Activated naive CD4-positive, alpha-beta T cell treated with anti-CD3 and anti-CD28 coated beads, Interleukin-2, amount 10 ng/mL, durations not matched to agents 7 days and 5 days (primary cell): ENCODE measurements at places on chromosomes 7 and 10.

- DNase-seq, result no peak
These were observed 545.9 kb downstream of the SORCS1 start for GRCh38 chr10:106618646-106619045.

- DNase-seq, result no peak
These were observed 42.9 kb downstream of the IDE start for GRCh38 chr10:92530891-92531535.

DNA sequence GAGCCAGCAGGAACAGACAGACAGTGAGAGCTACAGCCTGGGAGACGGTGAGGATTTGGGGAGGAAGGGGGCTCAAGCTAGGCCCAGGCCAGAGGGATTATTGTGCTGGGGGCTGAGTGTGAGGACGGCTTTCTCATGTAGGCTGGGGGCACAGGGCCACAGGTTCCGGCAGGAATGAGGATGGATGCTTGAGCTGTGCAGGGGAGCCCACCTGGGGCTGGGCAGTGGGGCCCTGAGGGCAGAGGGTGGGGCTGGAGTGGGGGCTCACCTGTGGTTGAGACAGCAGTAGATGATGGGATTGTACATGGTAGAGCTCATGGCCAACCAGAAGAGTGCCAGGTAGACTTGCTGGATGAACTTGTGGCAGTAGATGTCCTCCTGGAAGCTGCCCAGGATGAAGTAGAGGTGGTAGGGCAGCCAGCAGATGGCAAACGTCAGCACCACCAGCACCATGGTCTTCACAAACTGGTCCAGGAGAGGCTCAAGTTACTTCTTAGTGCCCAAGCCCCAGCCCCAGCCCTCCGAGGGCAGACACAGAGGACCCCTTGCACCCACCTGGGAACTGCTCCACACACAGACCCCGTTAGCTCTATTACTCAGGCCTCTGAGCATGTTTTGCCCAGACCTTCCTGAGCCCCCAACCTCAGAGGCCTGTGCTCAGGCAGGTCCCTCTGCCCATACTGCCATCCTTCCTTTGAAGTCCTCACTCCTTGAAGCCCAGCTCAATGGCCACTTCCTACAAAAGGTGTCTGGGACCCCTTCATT lies 9.7 kb downstream of the TACR2 start:
- DNase-seq, result no peak

DNA sequence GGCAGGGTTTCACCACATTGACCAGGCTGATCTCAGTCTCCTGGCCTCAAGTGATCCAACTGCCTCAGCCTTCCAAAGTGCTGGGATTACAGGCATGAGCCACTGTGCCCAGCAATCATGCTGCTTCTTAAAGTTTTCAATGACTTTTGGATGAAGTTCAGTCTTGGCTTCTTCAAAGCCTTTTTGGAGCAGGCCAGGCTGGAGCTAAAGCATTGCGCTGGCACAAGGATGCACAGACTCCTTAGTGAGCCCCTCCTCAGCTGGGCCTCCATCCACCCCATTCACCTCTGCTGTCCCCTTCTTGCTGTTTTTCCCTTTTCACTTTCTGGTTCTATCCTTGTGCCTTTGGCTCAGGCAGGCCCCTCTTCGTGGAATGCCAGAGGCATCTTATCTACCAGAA lies 638.6 kb downstream of the TYW1 start:
- no peak for DNase-seq

DNA sequence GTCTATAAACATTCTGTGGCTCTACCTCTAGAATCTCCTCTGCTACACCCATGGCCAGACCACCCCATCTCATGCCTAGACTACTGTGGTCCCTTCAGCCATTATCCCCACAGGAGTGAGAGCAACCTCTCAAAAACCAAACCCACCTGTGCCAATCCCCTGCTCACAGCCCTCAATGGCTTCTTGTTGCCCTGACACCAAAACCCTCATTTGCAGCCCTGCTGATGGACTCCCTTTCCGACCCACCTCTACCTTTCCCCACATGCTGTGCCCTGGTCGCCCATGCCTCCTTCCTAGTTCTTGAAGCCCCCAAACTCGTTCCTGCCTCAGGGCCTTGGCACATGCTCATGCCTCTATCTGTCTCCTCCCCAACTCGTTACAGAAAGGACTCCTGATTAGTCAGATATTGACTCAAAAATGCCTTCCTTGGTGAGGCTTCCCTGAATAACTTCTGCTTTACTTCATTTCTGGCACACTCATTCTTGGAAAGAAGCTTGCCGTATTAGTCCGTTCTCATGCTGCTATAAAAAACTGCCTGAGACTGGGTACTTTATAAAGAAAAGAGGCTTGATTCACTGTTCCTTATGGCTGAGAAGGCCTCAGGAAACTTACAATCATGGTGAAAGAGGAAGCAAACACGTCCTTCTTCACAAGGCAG lies 104.2 kb downstream of the TEX36 start:
- DNase-seq, result no peak

DNA sequence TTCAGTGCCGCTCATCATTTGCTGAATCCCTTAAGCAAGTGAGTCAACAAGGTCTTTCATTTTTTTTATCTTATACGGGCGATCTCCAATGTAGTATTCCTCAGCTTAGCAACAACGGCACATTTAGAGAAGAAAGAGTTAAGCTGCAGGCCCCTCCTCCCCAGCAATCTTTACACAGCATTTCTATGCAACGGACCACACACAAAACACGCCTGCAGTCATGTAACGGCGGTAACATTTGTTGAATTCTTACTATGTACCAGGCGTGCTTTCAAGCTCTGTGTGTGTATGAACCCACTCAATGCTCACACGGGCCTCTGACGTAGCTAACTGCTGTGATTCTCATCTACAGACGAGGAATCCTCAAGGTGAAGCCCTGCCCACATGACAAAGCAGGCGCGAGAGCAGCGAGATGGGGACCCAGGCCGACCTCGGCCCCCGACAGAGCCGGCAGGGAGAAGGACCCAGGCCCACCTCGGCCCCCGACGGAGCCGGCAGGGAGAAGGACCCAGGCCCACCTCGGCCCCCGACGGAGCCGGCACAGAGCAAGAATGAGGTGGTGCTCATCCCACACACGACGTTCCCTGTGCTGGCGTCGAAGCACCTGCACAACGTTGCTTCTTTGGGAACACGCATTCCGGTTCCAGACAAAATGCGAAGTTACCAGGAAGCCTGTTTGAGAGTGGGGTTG lies 240.7 kb downstream of the ZMYND11 start:
- DNase-seq, result no peak

DNA sequence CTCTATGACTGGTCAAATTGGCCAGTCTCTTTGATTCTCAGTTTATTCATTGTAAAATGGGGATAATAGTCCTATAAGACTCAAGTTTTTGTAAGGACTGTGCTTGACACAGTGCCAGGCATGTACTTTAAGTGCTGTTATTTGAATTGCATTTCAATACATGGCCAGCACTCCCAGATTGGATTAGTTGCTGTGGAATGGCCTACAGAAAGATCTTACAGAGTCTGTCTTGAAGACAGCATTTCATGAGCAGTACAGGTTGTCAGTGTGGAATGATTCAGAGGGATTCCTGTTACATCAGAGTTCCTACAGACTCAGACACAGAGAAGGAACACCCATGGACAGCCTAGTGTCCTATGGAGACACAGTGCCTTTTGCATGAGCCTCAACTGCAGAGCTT lies 238.1 kb upstream of the BMPER start:
- no peak for DNase-seq

- DNase-seq, result no peak
These were observed 28.6 kb downstream of the SEC61A2 start for GRCh38 chr10:12158111-12158510.

GRCh38 chr7:12557282-12557681 lies 13.2 kb upstream of the SCIN start:
- DNase-seq, result no peak

DNA sequence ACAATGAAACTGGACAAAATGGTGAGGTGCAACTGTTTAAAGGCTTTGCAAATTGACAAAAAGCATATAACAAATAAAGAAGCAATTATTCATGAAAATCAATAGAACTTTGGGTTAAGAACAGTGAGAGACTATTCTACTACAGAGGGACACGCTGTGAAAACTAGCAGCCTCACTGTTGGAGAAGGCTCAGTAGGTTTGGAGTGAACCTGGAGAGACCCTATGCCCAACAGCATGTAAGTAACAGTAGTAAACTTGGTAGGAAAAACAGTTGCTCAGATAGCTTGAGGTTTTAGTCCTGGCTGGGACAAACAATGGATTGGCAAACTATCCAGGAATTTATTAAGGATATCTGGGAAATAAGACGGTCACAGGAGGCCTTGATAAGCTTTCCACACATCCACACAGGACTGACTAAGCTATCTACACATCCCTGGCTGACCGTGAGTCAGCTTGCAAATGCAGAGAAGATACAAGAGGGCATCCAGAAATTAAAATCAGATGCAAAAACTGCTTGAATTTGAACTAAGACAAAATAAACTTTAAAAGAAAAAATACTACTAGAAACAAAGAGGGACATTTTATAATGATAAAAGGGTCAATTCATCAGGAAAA lies 15.9 kb downstream of the FAM149B1 start:
- no peak for DNase-seq

DNA sequence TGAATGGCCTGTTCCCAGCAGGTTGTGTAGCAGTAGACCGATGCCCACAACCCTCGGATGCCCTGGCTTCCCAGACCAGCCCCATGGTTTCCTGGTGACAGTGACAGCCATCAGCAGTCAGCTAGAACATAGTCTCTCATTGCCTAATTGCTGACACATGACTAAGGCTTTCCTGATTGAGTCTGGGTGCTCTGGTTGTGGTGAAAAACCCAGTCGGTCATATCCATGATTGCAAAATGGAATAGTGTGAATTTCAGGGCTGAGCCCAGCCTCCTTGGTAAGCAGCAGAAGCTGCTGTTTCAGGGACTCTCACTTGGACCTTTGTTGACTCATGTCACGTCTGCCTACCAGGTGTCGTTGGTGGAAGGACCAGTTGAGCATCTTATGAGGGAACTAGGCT lies 36.6 kb downstream of the POR start:
- no peak for DNase-seq

DNA sequence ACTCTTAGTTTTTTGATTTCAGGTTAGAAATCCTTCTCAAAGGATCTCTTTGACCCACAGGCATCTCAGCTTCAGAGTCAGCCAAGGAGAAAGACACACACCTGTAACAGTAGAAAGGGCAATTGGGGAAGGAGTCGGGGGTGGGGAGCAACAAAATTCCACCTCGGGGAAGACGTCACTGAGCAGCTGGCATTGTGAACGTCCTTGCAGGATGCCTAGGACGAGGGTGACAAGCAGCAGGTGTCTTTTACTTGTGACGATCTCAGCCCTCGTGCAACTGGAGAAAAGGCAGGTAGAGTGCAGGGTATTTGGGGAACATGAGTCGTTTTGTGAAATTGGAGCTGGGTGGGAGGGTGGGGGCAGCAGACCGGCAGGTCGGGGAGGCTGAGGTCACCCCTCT lies 627.0 kb downstream of the ACTR3B start:
- no peak for DNase-seq

DNA sequence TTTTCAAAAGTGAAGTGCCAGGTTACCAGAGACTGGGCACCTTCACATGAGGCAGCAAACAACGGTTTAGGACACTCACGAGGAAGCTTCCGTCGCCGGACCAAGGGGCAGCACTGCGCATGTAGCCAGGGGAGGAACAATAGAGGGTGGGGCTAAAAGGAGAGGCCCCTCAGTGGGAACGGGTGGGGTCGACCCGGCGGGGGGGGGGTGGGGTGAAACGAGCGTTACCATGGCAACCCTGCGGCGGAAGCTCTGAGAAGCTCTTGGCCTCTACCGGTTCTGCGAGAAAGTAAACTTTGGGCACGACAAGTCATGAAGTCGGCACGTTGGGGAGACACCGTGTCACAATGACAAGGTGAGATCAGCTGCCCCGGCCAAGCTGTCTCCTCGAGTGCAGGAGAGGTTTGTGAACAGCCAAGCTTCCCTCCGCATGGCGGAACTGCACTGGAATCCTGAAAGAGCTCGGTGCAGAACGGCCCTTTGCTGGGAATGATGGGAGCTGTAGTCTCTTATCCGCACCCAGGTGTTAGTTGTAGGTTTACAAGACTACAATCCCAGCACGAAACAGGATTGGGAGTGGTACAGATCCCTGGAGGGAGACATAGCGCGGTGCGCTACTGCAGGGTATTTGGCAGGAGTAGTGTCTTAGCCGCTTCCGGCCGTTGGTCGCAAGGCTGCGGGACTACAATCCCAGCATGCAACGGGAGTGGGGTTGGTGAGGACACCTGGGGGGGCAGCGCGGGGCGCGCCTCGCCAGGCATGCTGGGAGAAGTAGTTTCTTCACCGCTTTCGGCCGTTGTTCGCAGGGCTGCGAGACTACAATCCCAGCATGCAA lies 72.8 kb upstream of the ZNF722 start:
- DNase-seq, result peak; percentile 96

DNA sequence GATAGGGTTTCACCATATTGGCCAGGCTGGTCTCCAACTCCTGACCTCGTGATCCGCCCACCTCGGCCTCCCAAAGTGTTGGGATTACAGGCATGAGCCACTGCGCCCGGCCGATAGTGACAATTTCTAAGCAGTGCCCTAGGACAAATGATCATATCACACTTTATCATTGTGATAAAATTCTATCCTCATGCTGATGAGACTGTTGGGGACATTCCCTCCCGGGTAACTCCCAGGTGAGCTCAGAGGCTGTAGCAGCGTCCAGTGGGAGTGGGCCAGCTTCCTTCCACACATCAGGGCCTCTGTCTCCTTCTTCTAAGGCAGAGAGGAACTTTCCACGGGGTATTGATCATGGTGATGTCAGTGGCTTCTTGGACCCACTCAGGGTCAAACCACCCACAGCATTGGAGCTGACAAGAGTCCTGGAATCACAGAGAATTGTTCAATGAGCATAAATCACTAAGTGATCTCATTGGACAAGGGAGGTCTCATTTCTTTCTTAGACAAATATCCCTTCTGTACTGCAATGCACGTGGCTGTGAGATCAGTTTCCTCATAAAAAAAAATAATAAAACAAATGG lies 256.1 kb downstream of the KLF6 start:
- no peak for DNase-seq

GRCh38 chr10:129880191-129880870 lies 83.7 kb downstream of the EBF3 start:
- no peak for DNase-seq

GRCh38 chr7:118195837-118196474 lies 12.0 kb downstream of the LSM8 start:
- peak; percentile 65 for DNase-seq

DNA sequence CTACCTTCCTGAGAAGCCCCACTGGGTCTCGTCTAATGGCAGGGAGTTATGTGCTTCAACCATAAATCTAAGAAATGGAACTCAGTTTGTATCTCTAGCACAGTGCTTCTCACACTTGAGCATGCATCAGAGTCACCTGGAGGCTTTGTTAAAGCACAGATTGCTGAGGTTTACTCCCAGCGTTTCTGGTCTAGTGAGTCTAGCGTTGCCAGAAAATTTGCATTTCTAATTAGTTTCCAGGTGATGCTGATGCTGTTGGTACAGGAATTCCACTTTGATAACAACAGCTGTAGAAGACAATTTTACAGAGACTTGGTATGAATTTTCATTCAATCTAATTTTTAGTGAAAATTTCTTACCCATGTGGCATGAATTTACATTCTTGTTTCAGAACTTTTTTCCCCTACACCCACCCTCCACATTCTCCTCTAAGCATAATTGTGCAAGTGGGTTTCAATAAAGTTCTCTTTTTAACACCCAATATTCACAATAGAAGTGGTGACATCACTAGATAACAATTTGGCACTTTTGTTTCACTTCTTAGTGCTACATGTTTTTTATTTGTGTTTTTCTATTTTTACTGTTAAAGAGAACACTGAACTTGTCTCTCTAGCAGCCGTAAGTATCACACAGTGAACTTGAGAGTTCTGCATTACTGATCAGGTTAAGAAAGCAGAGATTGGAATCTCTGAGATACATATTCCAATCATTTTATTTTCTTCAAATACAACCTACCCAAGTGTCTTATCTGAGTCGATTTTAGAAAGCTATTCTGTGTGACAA lies 48.4 kb upstream of the BET1 start:
- no peak for DNase-seq

GRCh38 chr10:42973411-42973810 lies 103.5 kb upstream of the RET start:
- DNase-seq, result no peak
